ENCODE measurements at places on chromosomes 1 and 21.

DNA sequence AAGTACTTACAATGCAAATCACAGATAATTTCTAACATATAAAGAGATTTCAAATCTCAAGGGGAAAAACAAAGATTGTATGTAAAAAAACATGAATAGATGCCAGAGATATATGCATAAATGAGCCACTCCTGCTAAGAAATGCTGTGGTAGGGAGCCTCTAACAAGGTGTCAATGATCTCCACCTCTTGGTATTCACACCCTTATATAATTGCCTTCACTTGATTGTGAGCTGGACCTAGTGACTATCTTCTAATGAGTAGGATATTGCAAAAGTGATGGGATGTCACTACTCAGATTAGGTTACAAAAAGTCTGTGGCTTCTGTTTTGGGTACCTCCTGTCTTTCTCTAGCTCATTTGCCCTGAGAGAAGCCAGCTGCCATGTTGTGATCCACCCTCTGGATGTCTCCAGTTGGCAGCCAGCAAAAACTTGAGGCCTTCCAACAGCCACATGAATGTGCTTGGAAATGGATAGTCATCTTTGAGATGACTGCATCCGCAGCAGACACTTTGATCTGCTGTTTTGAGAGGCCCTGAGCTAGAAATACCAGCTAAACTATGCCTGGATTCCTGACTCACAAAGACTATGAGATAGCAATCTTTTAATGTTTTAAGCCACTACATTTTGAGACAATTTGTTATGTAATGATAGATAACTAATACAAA, 196.1 kb upstream of the FGGY start:
- DNase-seq: no peak

- DNase-seq: no peak
Measured at GRCh38 chr1:167782946-167783345, 61.2 kb downstream of the MPZL1 start.

DNA sequence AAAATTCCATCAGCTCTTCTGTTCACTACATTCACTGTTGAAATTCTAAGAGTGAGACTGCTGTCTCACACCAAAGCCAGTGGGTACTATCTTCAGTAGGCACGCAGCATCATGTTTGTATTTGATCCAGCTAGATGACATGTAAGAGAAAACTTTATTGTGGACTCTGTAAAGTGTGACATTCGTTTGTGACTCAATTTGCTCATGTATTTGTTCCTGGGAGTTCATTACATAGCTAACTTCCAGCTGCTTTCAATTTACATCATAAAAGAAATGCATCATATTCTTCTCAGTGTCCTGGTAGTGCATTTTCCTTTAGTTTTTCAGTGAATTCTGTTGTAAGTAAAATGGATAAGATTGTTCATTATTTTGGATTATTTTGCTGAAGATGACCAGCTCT, 31.4 kb downstream of the CTH start:
- DNase-seq: no peak

- no peak for DNase-seq
Measured at GRCh38 chr21:42058631-42059111, 12.4 kb upstream of the UMODL1 start.

DNA sequence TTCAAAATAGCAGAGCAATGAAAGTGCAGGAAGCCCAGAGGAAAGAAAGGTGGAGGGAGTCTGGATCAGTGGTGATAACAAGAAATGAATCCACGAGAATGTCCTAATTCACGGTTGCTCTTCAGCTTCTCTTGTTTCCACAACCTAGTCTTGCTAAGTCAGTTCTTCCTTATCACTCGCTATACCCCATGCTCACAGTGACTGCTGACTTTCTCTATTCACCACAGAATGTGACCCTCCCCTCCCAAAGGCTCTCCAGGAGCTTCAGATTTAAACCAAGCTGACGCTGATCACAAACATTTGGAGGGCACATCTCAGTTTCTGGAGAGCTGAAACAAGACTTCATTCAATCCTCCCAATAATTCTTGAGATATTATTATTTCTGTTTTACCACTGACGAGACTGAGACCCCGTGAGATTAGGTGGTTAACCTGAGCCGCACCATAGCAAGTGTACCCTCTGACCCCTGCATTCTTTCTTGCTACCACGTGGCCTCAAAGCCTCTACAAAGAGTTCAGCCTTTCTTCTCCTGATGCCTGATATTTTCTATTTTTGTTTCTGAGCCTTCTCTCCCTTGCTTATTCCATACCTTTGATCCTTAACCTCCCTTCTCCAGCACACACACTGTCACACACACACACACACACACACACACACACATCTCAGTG, 10.7 kb upstream of the CCN1 start:
- DNase-seq: no peak

DNA sequence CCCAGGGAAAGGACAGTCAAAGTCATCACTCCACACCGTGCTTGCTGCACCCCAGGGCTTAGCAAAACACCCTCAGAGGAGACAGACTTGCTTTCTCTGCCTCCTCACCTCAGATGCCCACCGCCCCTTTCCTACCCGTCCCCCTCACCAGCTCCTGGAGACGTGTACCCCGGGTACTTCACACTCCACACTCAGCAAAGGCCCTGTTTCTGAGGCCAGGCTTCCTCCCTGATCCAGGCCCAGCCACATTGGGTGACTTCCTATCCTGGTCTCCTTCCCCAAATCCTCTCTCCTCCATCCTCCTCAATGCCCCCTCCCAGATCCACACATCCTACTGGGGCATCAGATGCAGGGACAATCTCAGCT, 116.7 kb downstream of the DMRTB1 start:
- DNase-seq: no peak

- DNase-seq: no peak
Measured at GRCh38 chr1:178094739-178095645, 1.1 kb downstream of the RASAL2 start.

DNA sequence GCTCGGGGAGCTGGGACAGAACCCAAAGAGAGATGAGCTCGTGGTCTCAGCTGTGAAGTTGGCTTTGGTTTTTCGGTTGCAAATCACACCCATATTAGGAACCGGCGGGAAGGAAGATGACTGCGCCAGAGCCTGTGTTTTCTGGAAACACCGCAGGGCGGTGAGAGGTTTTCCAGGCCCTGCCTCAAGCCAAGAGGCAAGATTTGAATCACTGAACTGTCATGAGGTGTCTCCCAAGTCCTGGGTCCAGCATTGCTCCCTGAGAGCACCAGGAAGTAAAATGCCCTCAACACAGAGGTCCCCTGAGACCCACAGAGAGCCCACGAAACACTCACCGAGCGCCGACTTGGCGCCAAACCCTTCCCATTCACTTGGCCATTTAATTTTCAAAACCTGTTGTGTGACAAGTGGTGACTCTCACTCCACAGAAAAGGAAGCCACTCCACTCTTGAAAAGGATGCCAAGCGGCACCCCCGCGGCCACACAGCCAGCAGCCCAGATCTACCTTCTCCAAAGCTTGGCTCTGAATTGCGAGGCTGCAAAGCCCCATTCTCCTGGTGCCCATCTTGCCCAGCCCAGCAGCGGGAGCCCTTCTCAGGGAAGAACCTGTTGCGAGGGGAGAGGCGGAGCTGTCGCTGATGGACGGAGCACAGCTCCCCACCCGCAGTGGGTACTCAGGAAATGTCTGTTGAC, 99.0 kb upstream of the RUNX3 start:
- DNase-seq: no peak

DNA sequence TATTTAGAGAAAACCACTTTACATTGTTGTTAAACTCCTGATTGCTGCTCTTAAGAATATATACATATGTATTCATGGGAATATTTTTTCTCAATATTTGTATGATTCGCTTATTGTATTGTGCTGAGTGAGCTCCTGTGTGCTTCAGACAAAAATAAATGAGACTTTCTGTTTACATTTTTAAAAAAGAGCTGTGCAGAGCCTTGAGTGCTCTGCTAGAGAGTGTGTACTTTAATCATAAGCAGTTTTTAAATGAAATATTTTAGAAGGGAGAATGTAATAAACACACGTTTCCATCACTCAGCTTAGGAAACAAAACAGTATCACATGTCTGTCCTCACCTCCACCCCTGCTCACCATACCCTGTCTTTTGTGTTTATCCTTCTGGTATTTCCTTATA, 9.7 kb downstream of the PTPN14 start:
- DNase-seq: no peak

DNA sequence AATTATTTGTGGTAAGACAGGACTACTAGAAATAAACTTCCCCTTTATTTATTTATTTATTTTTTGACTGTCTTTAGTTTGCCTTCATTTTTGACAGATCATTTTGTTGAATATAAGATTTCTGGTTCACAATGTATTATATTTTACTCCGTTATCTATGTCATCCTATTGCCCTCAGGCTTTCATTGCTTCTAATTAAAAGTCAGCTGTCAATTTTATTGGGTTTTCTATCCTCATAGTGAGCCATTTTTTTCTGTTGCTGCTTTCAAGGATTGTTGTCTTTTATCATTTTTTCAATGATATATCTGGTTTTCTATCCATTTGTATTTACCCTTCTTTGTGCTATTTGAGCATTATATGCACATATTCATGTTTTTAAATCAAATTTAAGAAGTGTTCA, 866.2 kb downstream of the LRRIQ3 start:
- DNase-seq: no peak

DNA sequence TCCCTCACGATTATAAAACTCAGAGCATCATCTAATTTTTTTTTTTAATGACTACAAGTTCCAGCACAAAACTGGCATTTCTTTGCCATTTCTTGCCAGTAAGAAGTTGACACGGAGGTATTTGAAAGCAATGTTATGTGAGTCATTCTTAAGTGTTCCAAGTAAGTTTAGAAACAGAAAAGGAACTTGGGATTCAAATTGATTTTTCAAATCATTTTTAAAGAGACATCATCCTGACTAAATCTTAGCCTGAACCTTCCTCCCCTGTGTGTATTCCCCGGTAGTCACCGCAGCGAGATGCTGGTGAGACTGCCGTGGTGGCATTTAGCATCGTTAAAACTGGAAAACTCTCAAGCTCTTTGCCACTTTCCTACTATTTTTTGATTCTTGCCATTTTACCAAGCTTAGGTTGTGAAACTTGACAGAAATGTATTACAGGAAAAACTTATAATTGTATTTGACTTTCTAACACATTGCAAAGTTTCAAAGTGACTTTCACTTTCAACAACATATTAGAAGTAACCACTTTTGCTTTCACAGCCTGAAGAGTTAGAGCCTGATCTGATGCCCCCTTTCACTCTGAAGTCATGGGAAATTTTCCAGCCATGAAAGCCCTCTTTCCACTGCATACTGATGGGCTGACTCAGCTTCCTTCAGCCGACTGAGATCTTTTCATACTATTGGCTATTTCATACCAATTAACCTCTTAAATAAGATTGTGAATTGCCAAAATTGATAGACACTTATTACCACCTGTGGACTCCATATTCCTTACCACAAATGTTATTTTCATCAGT, 61.4 kb downstream of the OLFML2B start:
- peak; percentile 9 for DNase-seq

- no peak for DNase-seq
Measured at GRCh38 chr1:58136387-58136786, 410.1 kb downstream of the OMA1 start.

DNA sequence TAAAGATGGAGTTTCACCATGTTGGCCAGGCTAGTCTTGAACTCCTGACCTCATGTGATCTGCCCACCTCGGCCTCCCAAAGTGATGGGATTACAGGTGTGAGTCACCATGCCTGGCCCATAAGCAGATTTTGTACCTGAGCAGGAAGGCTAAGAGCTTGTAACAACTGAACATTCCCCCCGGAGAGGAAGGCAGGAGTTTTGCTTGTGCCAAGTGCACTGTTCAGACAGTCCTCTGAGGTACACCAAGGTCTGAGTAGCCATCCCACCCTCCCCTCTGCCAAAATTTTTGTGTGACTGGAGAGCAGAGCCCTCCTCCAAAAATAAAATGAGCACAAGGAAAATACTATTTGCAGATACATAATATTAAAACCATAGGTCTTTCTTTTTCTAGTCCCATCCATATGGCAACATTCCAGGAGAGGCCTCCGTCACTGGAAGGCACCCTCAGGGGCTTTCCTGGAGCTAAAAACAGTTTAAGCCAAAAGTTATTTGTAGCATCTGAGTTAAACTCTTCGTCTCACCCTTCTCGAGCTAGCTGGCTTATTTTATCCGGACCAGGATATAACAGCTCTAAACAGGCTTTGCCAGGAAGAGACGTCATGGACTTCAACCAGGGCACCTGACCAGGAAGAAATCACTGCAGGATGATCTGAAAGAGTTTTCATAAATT, 27.2 kb downstream of the CAPN2 start:
- no peak for DNase-seq

DNA sequence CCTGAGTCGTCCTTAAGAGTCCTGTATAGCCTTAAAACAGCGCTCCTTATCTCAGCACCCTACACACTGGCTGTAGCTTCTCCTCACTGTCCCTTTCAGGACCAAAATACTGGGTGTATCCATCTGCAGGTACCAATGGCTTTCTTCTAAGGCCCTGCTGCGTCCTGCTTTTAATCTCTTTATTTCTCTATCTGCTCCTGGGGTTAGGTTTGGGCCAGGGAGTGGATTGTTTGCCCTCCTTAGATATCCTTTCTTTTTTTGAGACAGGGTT, 12.1 kb downstream of the IL6R start:
- no peak for DNase-seq

- DNase-seq: no peak
Measured at GRCh38 chr1:230167419-230167852, 100.4 kb downstream of the GALNT2 start.

GRCh38 chr1:32112806-32113375, 5.0 kb downstream of the KPNA6 start:
- no peak for DNase-seq

DNA sequence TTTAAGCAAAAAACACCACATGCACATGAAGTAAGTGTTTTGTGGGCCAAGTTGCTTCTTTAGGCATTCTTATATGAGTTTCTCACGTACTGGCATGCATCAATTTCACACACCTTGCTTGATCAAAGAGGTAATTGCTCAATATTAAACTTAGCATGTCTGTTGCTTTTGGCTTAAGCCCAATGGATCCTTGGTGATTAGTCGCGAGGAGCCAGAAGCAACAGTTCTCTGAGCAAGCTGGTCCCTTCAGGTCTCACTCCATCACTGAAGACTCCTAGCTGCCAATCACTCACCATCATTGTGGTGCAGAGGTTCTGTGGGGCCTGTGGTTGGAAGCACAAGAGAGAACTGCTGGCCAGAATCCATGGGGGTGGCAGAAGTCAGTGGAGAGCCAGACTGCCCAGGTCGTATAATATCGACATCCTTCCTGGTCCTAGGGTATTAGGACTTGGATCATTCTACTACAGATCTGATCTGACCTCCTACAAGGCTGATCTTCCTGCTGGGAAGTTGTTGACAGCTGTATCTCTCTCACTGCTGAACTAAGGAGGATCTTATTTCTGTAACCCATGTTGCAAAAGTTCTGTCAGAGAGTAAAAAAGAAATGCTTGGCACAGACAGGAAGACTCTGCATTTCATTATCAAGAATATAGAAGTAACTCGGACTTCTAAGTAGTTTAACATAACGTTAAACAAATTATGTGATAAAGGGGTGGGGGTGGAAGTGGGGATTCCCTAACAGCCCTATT, 140.5 kb downstream of the NTPCR start:
- DNase-seq: no peak

- no peak for DNase-seq
Measured at GRCh38 chr1:56837244-56837939, 17.2 kb upstream of the C8A start.

GRCh38 chr1:162956922-162957321, 95.9 kb upstream of the CCDC190 start:
- no peak for DNase-seq

- no peak for DNase-seq
Measured at GRCh38 chr1:201063145-201063544, 39.6 kb upstream of the KIF21B start.

- DNase-seq: no peak
Measured at GRCh38 chr1:240415532-240415931, 196.4 kb downstream of the GREM2 start.

GRCh38 chr1:6424619-6425593, at the start of gene ESPN:
Gene ESPN, plus strand, starts transcription at chr1:6424776. Its CDS starts 180 bp downstream, at chr1:6424956.
- no peak for DNase-seq

- no peak for DNase-seq
Measured at GRCh38 chr1:24180676-24181075, 6.4 kb downstream of the IFNLR1 start.
